Fibroblast of lung (primary cell): ENCODE measurements at places on chromosomes 11 and 22.
A peak's percentile ranks its signal among the peaks of the same experiment; 100 is the strongest.

DNA sequence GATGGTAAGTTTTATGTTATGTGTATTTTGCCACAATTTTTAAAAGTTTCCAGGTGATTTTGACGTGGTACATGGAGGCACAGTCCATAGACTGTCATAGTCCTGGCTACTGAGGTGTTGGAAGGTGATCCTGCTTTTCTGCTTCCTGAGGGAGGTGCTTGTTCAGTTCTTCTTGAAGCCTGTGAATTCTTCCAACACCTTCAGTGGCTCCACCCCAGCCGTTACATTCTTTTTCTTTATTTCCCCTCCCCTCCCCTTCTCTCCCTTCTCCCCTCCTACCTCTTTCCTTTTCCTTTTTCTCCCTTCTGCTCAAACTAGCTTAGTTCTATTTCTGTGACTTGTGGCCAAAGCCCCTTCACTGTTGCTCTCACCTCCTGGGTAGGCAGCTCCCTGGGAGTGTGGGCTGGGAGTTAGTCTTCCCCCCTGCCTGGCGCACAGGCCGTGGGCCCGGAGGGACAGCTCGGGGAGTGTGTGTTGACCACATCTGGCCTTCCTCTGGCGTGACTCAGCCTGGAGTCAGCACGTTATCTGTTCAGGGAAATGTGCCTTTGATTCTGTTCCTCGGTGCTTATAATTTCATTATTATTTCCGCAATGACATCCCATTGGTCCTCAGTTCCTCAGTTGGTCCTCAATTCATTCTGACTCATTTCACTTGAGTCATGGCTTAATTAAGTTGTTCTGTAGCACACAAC, 566.2 kb downstream of the TBC1D22A start:
- peak; percentile 97 for DNase-seq

DNA sequence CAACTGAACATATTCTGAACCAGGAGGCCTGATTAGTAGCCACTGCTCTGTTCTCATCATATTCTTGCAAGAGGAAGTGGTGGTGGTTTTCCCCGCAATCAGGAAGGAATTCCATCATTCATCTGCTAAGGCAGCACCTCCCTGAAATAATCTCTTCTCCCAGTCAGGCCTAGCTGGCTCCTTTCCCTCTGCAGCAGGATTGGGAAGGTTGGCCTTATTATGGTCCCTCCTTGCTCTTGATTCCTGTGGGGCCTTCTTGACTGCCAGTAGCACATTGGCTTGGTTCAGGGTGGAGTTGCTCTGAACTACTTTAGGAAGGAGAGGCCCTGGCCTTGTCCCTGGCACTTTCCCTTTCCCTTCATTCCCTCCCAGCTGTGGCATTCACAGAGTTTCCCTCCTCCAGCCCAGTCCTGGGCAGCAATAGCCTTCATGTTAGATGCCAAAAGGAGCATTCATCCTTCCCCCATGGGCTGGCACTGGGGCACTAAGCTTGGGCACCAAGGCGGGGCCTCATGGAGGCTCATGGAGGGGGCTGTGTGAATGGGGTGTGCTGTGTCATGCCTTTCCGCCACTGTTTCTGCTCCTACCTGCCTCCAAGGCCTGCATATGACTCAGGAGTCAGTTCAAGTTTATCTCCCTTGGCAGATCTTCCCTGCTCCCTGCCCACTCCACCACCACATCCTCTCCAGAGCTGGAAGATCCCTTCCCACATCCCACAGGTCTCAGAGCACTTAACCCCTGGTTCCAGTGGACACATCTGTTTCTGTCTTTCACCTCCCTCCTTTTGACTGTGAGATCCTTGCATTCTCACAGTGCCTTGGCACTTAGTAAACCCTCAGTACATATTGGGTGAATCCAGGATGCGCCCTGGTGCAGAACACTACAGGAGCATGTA, 27.6 kb upstream of the CD44 start:
- peak; percentile 85 for DNase-seq

- no peak for DNase-seq
Observed at GRCh38 chr11:45237711-45238315, 48.3 kb downstream of the SYT13 start.

GRCh38 chr22:36797374-36797773, 19.5 kb downstream of the PVALB start:
- DNase-seq: no peak

DNA sequence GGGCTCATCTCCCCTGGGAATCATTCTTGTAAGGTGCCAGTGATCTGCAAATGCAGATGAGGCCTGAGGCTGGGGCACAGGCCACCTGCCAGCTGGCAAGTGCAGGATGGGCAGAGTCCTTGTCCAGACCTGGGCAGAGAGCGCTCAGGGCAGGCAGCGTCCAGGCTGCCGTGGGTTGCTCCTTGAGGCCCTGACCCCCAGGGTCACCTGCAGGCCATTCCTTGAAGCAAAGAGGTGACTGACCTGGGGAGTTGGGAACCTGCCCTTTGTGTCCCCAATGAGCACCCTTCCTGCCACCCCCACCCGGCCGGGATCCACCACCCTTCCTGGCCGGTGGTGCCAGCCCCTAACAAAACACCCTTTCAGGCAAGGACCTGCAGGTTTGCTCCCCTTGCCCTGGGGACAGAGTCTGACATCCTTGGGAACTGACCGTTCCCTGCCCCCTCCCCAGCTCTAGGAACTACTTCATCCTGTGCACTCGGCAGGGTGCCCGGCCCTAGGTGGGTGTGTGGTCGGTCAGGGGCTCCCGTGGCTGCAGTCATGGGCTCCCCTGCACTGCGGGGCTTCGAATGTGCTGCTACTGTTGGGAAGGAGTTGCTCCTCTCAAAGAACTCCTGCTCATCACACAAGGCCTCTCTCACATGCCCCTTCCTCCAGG, 28.3 kb downstream of the DUSP8 start:
- DNase-seq: no peak

DNA sequence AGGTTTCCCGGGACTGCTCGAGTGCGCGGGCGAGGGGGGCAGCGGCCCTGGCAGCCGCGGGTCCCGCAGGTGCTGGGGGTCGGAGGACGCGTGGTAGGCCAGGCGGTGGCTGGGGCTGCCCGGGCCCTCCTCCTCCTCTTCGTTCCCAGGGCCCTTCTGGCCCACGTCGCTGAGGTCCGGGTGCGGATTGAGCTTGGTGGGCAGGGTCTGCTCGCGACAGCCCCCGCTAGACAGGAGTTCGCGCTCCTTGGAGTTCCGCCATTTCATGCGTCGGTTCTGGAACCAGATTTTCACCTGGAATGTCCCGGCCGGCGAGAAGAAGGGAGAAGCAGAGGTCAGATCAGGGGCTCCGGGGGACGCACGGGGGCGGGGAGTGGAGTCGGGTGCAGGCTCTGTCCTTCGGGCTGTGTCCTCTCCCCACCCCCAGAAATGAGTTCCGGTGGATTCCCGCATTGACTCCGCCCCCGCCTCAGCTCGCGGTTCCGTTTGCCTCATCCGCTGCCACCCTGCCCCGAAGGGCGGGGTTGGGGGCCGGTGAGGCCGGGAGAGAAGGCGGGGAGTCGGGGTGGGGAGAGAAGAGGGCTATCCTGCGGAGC, 3.9 kb downstream of the DBX1 start:
- DNase-seq: no peak

DNA sequence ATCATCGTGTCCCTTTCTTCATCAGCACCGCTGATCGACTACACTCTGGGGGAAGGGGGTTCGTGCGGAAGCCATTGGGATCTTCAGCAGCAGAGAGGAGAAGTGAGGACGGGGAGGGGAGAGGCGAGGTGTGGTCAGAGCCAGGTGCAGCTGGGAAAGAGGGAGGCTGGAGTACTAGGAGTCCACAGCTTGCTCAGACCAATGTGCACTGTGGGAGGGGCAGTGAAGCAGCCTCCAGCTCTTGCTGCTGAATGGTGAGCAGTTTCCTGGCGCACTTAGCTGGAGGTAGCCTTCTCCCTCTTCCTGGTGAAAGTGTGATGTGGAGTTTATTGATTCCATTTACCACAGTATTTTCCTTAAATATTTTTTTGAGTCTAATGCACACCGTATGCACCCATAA, 99.0 kb upstream of the NECTIN1 start:
- no peak for DNase-seq

DNA sequence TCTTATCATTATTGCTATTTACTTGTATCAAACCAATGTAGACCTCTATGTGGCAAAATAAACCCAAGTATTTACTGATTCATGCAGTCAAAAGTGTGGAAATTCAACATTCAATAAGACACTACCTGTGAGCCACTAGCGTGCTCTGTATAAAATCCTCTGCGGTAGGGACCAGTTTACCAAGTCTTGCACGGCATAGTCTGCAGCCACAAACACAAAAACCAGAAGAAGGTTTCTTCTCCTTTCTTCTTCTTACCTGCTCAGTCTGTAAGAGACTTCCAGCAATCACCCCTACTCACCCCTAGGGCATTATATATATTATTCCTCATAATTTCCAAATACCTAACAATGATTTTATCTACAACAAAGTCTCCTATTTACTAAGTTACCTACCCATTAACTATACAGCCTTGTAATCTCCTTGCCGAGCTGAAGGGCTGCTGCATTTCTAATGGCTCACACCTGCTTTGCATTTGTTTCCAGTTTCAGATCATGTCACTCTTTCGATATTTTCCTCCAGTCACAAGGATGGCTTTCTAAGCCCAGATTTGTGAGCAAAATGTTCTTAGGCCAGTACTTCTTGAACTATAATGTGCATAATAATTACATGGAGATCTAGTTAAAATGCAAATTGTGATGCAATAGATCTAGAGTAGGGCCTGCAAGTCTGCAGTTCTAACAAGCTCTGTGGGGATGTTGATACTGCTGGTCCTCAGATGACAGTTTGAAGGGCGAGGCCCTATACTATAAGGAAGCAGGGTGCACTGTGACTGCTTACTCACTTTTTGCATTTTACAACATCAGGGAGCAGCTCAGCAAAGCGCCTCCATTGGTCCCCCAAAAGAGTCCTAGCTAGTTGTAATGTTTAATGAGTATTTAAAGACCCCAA, 191.9 kb upstream of the DDI1 start:
- DNase-seq: no peak

DNA sequence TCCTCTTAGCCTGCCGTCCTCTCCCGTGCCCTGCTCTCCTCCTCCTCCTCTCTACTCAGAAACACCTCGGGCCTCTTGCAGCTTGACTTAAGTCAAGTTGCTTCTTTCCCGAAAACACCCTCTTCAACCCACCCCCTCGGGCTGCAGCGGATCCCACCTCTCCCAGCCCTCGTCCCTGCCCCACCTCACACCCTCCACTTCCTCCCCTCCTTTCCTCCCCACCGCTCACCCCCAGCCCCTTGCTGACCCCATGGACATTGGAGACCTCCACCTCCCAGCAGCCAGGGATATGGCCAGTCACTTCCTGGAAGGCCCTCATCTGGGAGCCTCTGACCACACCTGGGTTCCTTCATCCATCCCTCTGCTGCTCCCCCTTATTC, 8.5 kb upstream of the CYTH4 start:
- no peak for DNase-seq

DNA sequence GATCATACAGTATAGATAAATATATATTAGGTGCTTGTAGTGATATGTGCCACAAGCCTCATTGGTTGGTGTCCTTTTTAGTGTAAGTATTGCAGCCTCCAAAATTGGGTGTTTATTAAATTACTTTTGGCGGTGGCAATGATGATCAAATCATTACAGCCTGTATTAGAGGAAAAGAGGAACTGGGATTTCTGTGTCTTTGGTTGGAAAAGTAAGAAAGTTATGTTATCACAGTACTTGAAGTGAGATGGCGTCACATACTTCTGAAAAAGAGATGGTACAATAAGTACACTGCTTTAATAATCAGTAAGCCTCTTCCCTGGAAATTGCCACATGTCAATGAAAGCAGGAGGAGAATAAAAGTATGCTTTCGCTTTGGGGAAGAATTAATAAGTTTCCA, 523 bp upstream of the MPZL3 start:
- no peak for DNase-seq

DNA sequence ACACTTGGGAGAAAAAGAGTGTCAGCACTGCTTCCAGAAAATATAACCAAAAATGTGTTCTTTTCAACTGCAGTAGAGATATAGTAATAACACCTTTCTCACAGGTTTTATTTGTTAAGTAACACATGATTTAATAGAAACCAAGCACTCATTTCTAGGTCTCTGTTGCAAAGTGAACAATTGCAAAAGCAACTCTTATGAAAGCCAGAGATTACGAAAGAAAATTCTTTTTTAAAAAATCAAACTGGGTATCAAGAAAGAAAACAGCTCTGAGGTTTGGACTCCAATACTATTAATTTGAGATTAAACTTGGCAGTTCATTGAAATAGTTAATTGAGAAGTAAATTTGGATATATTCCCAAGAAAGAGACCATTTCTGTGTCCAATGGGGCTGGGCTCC, 9.8 kb upstream of the XKR3 start:
- no peak for DNase-seq

DNA sequence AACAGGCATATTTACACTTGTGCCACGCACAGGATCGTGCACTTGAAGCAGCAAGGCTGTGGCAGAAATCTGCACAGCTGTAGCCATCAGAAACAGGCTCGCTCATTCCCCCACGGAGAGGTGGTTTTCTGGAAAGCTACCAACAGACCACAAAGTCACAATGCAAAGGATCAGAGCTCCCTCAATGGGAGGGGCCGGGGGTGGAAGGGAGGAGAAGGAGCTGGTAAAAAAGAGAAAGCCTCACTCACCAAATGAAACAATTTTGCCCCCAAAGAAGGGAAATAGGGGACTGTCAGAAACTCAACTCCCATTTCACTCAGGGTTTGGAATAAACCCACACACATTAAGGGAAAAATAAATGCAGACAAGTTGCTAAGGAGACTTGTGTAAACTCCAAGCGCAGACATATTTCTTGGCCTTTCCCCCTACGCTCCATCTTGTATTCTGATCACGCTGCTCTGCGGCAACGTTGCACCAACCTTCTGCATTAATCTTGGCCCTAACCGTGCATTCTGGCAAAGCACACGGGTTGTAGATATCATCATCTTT, 43.2 kb upstream of the BLID start:
- peak; percentile 84 for DNase-seq

DNA sequence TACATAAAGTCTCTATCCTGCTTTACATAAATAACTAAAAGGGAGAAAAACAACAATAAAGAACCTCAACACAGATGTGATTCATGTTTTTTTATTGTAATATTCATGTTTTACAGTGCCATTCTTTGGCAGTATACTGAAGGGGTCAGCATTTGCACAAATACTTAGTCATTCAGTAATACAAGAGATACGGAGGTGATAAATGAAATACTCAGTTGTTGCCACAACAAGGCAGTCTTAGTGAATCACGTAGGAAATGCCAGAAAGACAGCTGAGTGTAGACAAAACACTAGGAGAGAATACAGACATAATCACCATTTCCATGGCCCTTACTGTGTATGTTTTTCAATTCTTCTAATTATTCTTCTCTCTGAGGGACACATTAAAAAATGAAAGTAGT, 910.4 kb downstream of the METTL15 start:
- peak; percentile 96 for DNase-seq

- no peak for DNase-seq
Observed at GRCh38 chr22:48857202-48857805, 970.4 kb downstream of the BRD1 start.

- DNase-seq: no peak
Observed at GRCh38 chr11:89177691-89178231, at the start of gene TYR. Gene TYR (plus strand): TSS chr11:89177875. CDS start chr11:89177954, 79 bp downstream.
